GM13976 (cell line): ENCODE measurements at places on chromosomes 2 and 18.

DNA sequence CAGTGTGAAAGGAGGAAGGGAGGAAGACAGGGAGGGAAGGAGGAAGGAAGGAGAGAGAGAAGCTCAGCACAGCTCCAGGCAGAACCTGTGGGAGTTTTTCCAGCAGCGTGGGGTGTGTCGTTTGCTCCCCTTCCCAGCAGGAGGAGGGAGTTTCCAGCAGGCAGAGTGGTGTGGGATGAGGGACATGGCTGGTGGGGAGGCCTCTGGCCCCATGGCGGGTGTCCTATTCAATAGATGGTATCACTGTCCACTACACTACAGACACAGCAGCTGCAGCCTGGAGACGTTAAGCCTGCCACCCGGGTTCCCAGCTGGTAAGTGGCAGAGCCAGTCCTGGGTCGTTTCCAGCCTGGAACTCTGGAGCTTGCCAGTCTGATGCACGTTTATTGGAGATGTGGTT is 44.7 kb downstream of the GLI2 start:
- DNase-seq: no peak

DNA sequence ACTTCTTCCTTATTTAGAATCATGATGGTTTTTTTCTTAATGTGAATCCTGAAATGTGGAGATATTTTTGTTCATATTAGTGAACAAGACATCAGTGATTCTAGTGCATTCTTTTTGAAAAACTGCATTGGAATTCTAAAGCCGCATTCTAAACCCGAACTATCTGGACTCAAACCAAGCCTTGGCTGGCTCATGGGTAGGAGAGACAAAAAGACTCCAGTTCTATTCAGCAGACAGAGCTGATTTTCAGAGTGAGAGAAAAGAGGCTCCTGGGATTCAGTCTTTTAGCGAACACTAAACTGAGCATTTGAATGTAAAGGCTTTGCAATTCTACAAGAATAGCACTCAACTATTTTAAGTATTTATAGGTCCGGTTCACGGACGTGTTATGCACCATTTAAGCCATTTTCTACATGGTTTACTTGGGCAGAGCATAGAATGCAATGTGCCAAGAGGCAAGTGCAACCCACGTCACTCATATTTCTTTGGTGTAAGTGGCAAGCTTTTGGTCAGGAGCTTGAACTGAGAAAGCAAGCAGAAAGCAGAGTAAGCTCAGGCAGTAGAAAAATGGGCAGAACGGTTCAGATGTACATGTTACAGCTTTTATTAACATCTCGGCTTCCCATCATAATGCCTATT is 227.3 kb upstream of the RAB12 start:
- DNase-seq: no peak

DNA sequence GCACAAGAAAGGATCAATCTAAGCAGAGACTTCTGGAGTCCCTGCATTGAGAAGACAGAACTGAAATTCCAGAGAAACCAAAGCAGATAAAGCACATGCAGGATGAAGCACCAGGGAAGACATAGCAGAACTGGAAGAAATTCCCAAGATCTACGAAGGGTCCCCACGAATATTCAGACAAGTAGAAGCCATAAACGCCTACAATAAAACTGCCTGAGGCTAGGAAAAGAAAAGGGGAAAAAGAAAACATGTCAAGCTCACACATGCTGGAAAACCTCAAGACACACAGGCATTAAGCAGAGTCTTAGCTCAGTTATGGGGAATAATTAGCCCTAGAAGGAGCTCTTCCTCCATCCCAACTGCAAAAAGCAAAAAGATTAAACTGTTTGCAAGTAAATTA is 171.2 kb downstream of the NBAS start:
- no peak for DNase-seq

- no peak for DNase-seq
These were observed 33.5 kb downstream of the ZNF532 start for GRCh38 chr18:58898010-58898799.

DNA sequence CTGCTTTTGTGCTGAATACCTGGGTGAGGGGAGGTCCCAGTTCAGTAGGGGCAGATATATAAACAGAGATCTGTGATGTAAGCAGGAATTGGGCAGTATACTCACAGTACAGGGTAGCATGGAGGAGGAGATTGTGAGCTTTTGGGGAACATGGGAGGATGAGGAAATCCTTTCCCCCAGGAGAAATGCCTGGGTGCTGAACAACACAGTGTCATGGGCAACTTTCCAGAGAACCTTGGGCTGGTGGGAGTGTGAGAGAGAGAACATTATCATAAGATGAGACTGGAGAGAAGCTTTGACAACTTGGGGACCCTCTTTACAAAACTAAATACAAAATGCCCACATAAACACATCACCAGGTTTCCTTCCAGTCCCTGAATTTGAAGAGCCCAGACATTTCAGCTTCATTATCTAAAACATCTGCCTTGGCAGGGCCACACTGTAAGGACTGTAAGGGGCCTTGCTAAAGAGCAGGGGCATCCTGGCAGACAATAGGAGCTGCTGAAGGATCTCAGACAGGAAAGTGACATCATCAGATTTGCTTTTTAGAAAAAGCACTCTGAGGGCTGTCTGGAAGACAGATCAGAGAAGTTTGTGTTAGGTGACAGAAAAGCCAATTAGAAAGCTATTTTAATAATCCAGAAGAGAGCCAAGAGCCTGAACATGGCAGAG is 303.1 kb upstream of the FBXO11 start:
- no peak for DNase-seq

- DNase-seq: no peak
These were observed 631 bp downstream of the MORN2 start for GRCh38 chr2:38876407-38876806.

DNA sequence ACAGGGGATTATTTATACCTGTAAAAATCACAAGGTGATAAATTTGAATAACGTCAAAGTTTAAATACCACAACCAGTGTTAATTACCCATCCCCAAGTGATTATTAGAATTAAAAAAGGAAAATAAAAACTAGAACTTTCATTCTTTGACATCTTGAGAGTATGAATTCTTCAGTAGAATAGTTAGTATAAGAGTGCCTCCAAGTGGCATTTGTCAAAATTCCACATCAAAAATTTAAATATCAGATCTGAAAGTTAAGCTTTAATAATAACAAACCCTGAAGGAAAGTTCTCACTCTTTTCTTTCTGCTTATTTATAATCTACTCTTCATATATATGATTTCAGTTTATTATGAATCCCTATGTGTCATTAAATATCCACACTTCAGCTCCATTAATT is 273.7 kb upstream of the KYNU start:
- no peak for DNase-seq

GRCh38 chr2:15565392-15565791 is 4.3 kb upstream of the NBAS start:
- DNase-seq: no peak
